Esophagus squamous epithelium (tissue), 5 donors: ENCODE measurements at places on chromosomes 6 and 20.

GRCh38 chr6:32983964-32984621, 15.7 kb downstream of the BRD2 start:
- DNase-seq = no peak

DNA sequence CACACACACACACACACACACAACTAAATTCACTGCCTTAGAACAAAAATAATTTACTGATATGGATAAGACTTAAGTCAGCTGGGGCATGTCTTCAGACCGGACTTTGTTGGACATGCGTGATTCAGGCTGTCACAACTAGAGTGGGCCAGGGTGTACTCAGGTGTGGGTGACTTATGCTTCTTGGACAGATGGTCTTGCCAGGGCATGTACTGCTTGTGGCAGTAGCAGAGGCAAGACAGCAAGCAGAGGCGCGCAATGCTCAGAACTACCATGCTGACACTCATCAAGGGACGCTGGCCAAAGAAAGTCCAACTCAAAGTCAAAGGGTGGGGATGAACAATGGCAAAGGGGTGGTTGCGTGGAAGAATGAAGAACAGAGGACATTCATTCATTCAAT, 437.5 kb downstream of the CBLN4 start:
- DNase-seq = no peak

GRCh38 chr6:135094403-135094821, 39.8 kb upstream of the HBS1L start:
- DNase-seq = no peak

GRCh38 chr6:107656883-107657282, 167.0 kb downstream of the SOBP start:
- no peak for DNase-seq

- no peak for DNase-seq
These were observed 318.0 kb downstream of the BMP2 start for GRCh38 chr20:7085467-7085866.

- DNase-seq = no peak
These were observed 129.6 kb downstream of the ZDHHC14 start for GRCh38 chr6:157510323-157511188.

DNA sequence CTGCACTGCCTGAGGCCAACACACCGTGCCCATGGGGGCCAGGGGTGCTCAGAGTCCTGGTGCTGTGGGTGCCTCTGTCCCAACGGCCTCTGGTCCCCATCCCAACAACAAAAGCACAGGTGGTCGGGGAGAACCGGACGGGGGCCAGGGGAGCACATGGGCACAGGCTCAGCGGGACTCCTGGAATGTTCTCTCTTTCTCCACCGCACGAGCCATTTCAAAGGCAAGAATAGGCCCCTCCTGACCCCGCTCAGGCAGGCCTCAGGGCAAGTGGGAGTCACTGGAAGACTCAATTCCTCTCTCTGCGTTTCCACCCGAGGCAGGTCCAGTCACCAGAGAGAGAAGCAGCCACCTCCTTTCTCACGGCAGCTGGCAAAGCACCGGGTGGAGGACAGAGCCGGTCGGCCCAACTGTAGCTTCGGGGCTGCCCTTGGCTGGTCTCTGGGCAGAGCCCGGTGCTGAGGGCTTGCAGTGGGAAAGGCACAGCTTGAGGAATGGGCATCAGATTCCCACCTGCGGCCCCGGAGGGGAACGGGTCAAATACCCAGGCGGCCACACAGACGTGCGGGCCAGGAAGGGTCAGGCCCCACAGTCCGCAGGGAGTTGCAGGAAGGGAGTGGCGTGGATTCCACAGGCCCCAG, 55.2 kb downstream of the KCNQ2 start:
- no peak for DNase-seq

DNA sequence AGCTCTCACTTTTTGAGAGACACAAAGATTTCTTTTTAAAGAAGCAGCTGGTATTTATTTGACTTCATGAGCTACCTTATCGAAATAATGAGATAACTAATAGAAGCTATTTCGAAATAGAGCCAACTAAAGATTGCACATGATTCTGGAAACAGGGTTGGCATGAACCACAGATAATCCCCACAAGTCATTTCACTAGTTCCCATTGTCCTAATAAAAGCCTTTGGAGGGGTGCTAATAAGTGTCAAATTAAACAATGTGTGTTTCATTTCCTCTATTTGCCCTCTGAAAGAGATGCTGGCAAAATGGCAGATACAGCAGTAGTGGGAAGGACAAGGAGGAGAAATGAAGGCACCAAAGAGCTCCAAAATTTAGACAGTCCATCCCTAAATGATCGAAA, 78.6 kb upstream of the RIPOR2 start:
- no peak for DNase-seq

DNA sequence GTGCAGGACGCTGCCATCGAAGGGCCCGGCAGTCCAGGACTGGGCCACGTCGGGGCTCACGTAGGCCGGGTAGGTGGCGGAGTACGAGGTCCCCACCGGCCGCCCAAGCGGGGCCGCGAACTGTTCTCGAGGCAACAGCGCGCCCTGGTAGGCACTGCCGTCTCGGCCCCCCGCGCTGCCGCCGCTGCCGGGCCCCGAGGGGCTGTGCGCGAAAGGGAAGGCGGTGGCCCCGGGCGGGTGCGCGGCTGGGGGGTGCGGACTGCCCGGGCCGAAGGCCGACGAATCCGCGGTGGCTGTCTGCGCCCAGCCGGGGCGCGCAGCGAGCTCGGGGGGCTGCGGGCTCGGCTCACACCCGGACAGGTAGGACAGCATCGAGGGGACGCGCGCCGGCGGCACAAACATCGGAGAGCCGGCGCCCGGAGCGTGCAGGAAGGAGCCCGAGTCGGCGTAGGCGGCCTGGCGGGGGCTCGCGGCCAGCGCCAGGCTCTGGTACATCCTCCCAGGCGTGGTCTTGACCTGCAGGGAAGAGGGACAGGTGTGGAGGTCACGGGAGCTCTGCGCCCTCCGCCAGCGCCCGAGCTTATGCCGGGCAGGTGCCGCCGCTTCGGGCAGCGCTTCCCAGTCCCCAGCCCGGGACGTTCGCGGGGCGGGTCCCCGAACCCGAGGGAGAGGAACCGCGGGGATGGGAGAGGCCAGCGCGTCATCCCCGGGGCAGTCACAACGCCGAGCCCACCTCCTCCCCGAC, 596 bp downstream of the GATA5 start:
- DNase-seq = no peak

GRCh38 chr6:166194914-166195859, 27.5 kb upstream of the TBXT start:
- no peak for DNase-seq

- no peak for DNase-seq
These were observed 68.0 kb upstream of the KCNQ5 start for GRCh38 chr6:72553531-72554511.

GRCh38 chr6:118319894-118320649, 228.0 kb upstream of the PLN start:
- DNase-seq = no peak

DNA sequence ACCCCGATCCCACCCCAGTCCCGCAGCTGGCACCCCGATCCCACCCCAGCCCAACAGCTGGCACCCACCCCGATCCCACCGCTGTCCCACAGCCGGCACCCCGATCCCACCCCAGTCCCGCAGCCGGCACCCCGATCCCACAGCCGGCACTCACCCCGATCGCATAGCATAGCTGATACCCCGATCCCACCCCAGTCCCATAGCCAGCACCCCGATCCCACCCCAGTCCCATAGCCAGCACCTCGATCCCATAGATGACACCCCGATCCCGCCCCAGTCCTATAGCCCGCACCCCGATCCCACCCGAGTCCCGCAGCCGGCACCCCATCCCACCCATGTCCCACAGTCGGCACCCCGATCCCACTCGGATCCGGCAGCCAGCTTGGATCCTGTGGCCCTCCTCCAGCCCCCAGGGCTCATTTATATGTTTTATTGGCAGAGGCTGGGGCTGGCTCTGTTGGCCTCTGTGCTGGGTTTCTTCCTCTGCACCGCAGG, 897 bp upstream of the GMEB2 start:
- DNase-seq = no peak

DNA sequence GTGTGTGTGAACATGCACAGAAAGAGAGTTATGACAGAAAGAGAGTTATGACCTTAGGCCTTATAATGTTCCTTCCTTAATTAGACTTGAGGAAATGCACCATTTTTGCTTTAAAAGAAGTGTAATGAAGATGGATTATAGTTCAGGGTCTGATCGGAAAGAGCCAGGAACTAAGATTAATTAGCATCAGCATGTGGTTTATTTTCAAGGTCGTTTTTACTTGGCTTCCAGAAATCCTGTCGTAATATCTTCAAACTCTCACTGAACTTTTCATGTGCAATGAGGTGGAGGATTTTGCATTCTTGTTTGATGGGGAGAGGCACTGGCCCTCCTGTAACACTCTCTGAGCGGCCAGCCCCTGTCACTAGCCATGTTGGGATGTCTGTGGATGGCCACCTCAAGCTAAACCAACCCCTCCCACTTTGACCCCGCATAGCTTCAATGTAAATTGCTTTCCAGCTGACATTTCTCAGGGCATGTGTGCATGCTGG, 116.8 kb downstream of the CDC5L start:
- DNase-seq = no peak

- DNase-seq = no peak
These were observed 63.9 kb downstream of the FARS2 start for GRCh38 chr6:5325173-5325572.

DNA sequence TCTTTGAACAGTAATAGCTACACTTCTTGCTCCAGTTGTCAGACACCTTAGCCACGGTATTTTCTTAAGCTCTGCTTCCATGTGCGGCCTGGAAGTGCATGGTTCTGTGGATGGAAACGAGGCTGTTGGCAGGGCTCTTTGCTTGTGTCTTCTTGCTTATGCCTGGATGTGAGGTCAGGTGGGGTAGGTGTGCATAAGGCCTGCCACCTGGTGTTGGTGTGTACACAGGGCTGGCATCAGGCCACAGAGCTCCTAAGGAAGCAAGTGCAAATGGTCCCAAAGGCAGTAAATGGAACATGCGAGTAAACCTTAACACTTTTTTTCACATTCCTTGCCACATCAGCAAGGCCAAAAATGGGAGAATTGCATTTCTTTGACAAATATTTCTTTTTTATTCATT, 158.1 kb upstream of the GMDS start:
- DNase-seq = no peak

GRCh38 chr6:120405947-120406346, 928.3 kb downstream of the TBC1D32 start:
- no peak for DNase-seq

GRCh38 chr20:58054780-58055373, 173.6 kb downstream of the ANKRD60 start:
- DNase-seq = no peak

- no peak for DNase-seq
These were observed 435 bp downstream of the DLK2 start for GRCh38 chr6:43454696-43455530.

DNA sequence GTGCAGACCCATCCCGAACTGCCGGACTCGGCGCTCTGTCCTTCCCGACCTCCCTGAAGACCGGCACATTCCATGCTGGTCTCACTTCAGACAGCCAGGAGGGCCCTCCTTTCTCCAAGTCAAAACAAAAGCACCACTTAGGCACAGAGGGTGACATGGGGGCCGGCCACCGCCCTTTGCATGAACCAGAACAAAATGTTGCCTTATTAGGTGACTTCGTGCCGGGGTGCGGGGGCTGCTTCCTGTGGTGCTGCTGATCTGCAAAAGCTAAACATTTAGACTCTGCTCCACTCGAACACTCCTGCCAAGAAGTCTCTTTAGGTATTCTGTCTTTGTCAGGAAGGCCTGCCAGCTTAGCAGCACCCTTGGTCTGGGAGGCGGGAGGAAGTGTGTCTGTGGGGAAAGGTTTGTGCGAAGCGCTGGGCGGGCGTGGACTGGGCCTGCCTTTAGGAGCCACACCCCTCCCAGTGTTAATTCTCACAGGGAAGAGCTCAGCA, 133.8 kb downstream of the SMOC2 start:
- no peak for DNase-seq

DNA sequence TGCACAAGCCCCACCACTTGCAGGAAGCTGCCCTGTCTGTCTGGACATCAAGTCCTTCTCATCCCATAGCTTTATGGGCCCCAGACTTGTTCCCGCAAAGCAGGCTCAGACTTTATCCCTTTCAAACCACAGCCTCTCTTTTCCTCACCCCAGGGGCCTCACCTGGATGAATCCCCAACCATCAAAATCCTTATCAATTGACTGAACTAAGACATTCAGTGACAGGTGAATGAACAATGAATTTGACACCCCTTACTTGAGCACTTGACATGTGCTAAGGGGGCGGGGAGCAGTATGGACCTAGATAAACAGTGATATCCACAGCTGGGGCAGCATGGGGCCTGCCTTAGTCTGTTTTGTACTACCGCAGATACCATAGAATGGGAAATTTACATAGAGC, 5.0 kb downstream of the RAB44 start:
- no peak for DNase-seq

- DNase-seq = no peak
These were observed 8.4 kb downstream of the HLA-E start for GRCh38 chr6:30497714-30498113.

DNA sequence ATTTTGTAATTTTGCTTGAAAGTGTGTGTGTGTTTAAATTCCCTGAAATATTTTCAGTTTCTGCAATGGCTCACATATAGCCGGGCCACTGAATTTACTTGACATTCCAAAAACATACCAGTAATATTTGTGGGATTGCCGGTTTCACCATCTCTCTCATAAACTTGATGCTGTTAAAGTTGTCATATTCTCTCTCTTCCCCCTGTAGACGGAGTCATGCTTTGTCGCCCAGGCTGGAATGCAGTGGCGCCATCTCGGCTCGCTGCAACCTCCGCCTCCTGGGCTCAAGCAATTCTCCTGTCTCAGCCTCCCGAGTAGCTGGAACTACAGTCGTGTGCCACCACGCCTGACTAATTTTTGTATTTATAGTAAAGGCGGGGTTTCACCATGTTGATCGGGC, 122.1 kb downstream of the TIAM2 start:
- no peak for DNase-seq

DNA sequence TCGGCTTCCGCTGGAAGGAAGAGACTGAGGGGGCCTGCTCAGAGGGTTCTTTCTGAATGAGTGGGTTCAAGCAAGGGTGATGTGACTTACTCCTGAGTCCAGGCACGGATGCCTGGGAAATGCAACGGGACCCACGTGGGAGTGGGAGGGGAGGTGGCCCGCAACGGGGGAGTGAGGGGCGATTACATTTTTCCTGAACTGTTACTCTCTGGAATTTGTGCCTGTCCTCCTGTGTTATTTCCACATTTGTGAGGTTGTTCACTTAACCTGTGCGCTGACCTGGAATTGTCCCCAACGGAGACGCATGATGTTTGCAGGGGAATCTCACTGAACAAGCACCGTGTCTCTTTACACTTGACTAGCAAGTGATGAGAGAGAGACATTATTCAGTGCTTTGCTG, 209.4 kb downstream of the CDH4 start:
- DNase-seq = no peak
